K562 (cell line): ENCODE measurements at places on chromosomes 1 and 21. TPM values are rescaled to one million over a fixed set of nuclear protein-coding genes. Genes with fewer than 3 reads are reported as not detected.
A peak's percentile ranks its signal among the peaks of the same experiment; 100 is the strongest.

DNA sequence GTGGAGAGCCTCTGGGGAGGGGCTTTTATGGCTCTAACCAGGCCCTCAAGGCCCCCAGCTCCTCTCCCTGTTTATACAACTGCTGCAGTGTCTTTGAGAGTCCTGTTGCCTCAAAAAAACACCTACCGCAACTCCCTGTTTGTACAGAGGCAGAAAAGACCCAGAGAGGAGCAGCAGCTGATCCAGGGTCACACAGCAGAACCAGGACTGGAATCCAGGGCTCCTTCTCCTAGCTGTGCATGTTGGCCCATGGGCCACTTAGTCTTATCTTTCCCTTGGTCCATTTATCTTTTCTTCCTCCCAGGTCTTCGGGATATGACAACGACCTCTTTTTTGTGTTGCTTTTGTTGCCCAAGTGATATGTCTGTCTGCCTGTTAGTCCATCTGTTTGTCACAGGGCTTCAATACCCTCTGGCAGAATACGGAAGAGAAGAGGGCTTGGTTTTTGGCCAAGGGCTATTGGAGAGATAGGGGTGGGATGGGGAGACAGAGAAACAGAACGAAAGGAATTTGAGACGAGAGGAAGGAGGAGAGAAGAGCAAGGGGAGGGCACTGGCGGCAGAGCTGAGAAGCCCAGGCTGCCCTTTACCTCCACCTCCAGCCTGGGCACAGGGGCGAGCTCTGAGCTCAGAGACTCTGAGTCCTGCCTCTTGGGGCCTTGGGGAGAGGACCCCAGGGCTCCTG, 33.5 kb upstream of the WASF2 start:
- no peak for DNase-seq

DNA sequence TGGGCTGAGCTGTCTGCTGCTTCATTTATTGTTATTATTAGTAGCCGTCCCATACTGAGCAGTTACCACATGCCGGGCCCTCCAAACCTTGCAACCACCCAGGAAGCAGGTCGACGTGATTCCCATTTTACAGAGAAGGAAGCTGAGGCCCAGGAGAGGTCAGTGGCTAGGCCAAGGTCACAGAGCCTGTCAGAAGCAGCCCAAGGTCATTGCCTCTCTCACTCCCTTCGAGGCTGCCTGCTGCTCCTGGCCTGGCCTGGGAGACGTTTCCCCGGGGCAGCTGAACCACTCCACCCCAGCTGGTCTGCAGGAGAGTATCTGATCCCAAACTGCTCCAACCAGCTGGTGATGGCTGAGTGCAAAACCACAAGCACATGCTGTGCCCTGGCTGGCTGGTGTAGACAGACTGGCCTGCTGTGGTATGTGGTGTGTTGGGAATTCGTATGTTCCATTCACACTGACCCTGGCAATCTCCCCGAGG, 6.5 kb downstream of the PADI4 start:
- DNase-seq = no peak

- no peak for DNase-seq
These were observed 23.4 kb downstream of the MRAP start for GRCh38 chr21:32322103-32322502.

- DNase-seq = no peak
These were observed 271.7 kb downstream of the NPHP4 start for GRCh38 chr1:5720484-5720883.

DNA sequence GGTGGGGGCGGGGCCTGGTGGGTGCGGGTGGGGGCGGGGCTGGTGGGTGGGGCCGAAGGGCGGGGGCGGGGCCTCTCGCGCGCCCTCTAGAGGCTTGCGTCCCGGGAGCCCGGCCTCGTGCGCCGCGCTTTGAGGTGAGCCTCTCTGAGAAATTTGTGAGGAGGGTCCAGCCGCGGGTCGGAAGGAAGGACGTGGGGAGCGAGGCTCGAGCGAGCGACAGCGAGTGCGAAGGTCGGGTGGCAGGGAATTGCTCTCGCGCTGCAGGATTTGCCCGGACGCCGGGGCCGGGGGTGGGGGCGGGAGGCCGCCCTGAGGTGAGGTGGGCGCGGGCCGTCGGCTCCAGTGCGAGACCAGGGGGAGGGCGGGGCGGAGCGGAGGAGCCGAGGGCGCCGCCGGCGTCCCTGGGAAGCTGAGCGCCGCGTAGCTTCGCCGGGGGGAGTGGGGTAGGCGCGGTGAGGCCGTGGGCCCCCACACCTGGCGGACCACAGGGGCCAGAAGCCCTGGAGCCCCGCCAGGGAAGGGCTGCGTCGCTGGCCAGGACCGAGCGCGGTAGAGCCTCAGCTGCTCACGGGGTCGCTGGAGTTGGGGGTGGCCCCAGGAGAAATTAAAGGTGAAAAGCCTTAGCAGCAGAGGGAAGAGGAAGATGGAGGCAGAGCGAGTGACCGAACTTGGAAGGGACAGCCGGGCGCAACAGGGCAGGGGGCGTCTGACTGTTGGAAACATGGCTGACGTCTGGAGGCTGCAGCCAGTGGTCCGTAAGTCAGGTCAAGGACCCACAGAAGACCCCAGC, 754 bp upstream of the LSS start:
- DNase-seq = peak; percentile 88

DNA sequence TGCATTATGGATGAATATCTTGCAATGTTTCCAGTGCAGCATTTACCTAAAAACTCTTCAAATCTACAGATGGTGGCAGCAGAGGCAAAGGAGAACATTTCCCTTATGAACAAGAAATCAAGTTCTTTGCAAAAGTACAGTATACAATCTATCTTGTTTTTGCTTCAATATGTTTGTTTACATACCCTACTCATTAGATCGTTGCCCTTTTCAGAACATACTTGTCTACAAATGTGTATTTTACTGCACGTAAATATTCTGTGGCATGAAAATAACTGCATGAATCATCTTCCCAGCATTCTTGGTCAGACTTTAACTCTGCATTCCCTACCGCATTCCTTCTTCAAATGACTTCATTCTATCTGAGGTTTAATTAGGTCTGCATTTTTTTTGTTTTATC, 212.7 kb downstream of the ZP4 start:
- DNase-seq = no peak

- no peak for DNase-seq
These were observed 4.2 kb upstream of the TNFRSF1B start for GRCh38 chr1:12162459-12163137.

DNA sequence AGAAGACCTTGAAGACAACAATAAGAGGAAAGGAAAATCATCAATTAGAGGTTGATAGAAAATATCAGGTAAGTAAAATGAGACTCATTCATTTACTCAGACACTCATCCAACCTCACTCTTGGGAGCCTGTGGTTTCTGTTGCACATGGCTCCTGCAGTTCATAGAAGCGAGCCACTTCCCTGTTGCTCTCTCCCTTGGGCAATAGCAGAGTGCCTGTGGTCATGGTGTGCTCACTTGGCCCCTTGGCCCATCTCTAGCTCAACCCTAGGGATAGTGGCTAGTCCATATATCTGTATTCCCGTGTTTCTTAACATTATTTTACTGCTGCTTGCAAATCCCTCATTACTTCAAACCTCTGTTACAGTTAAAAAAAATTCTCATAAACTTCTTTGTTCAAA, 368.6 kb downstream of the PTPRC start:
- DNase-seq = no peak

GRCh38 chr1:39822146-39822545, 33.5 kb upstream of the BMP8B start:
- DNase-seq = no peak

- no peak for DNase-seq
These were observed 6.0 kb downstream of the TRABD2B start for GRCh38 chr1:47991187-47991586.

GRCh38 chr1:16152481-16153087, 3.3 kb downstream of the EPHA2 start:
- no peak for DNase-seq

- peak; percentile 27 for DNase-seq
These were observed 685 bp upstream of the SYT6 start for GRCh38 chr1:114154146-114154962.

Gene PRKAA2
- not detected in 2 replicates for polyA plus RNA-seq

Gene CD247
- polyA plus RNA-seq = 0.37 and 0.55 TPM in 2 replicates

Gene GBP7
- polyA plus RNA-seq = not detected in 2 replicates
